ENCODE measurements at places on chromosomes 3 and 15.

GRCh38 chr3:188316723-188317070, 162.7 kb downstream of the LPP start:
- no peak for DNase-seq

DNA sequence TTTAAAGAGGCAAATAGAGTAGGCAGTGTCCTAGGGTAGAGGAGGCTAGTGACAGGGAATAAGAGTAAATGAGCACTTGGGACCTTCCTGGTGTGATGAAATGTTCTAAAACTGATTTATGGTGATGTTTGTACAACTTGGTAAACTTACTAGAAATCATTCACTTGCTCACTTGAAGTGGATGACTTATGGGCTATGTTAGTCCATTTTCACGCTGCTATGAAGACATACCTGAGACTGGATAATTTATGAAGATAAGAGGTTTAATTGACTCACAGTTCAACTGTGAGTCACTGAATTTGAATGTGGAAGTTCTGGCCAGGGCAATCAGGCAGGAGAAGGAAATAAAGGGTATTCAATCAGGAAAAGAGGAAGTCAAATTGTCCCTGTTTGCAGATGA, 31.7 kb upstream of the DHX36 start:
- no peak for DNase-seq

DNA sequence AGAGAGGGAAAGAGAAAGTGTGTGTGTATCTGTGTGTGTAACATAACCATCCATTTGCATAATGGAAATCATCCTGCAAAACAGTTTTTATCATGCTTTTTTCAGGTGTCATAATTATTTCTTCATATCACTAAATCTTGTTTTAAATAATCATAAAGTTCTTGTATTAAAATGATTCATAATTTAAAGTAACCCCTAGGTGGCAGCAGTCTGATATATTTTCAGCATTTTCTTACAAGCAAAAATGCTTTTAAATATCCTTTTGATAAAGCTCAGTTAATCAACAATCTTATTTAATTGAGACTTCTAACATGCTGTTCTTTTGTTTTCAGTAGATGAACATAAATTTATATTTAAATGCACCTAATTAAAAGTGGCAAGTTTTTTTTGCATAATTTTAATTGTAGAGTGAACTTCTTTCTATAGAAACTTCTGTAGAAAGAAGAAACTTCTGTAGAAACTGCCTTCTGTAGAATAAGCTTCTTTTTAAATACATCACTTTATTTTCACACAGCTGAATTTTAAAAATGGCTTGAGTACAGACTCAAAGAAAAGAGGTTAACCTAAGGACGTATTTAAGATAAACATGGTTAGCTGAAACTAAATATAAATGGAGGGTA, 72.5 kb downstream of the OPA1 start:
- DNase-seq: peak; percentile 46

DNA sequence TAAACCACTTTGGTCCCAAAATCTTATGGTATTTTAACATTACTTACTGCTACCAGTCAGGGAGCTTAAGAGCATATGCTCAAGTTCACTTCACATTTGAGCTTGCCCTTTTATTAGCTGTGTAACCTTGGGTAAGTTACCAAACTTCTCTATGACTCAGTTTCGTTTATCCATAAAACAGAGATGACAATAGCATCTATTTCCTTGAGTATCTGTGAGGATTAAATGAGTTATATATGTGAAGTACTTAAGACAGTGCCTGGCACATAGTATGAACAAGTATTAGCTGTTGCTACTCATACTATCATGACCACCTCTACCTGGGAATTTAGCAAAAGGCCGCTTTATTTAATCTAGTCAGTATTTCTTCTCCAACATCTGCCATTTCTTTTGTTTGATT, 5.9 kb downstream of the ATOSA start:
- DNase-seq: peak; percentile 6

DNA sequence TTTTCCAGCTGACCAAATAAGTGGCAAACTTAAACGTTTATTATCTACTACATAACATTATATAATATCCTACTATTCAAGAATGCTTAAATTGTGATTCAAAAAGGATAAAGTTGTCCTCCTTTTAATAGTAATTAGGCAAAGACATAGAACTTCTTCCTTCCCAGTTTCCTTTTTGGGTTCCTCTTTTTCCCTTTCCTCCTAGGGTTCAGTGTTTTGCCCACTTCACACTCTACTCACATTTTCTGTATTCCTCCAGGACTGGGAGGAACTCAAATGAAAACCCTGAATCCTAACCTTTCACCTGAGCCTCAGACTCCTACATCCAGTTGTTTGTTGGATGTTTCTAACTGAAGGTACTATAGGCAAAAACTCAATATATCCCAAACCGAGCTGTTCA, 132.5 kb downstream of the PEAK1 start:
- peak; percentile 18 for DNase-seq

GRCh38 chr3:183098536-183099025, 715 bp downstream of the MCCC1 start:
- DNase-seq: no peak

GRCh38 chr3:143412084-143412483, 292.5 kb downstream of the CHST2 start:
- no peak for DNase-seq

- no peak for DNase-seq
Observed at GRCh38 chr3:190579514-190580137, 65.7 kb downstream of the IL1RAP start.

- no peak for DNase-seq
Observed at GRCh38 chr3:170364965-170365364, 7.5 kb downstream of the SKIL start.

GRCh38 chr15:74179101-74179841, 5.8 kb downstream of the ISLR start:
- peak; percentile 15 for DNase-seq

- DNase-seq: no peak
Observed at GRCh38 chr3:43522727-43523362, 99.0 kb downstream of the ANO10 start.

- no peak for DNase-seq
Observed at GRCh38 chr3:107963581-107963980, 127.2 kb downstream of the CD47 start.

DNA sequence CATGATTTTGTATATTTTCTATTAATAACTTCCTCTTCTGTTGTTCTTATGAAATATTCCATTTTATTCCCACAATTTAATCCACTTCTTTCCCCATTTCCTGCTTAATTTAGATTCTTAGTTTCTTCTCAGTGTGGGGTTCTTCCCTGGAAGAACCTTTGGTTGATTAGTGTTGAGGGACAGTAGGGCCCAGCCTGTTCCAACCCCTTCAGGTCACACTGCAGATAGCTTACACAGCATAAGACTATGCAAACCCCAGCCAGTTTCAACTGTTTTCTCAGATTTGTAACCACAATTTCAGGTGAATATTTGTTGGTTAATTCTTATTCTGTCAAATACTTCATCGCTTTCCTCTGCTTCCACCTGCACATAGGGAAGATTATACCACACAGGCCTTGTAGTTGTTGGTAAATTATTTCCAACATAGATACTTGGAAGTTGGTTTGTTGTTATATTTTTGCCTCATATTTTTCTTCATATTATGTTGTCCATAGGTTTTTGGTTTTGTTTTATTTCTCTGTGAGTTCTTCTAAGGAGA, 34.7 kb downstream of the AADACL2 start:
- no peak for DNase-seq
